ENCODE measurements at places on chromosomes 12 and 14.

DNA sequence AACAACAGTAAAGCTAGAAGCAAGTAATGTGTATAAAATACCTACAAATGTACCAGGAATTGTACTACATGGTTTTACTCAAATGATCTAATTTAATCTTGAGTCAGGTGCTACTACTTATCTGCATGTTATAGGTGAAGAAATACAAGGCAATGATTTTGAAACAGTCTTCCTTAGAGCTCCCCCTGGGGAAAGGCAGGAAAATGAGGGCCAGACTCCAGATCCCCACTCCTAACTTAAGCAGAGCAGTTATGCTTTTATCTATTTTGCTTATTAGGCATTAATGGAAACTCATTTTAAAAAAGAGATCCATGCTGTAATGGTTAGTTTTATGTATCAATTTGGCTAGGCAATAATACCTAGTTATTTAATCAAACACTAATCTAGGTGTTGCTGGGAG is 109.3 kb upstream of the CPSF6 start:
- no peak for DNase-seq

- DNase-seq, result no peak
Measured at GRCh38 chr12:585062-586061, 77.9 kb downstream of the NINJ2 start.

DNA sequence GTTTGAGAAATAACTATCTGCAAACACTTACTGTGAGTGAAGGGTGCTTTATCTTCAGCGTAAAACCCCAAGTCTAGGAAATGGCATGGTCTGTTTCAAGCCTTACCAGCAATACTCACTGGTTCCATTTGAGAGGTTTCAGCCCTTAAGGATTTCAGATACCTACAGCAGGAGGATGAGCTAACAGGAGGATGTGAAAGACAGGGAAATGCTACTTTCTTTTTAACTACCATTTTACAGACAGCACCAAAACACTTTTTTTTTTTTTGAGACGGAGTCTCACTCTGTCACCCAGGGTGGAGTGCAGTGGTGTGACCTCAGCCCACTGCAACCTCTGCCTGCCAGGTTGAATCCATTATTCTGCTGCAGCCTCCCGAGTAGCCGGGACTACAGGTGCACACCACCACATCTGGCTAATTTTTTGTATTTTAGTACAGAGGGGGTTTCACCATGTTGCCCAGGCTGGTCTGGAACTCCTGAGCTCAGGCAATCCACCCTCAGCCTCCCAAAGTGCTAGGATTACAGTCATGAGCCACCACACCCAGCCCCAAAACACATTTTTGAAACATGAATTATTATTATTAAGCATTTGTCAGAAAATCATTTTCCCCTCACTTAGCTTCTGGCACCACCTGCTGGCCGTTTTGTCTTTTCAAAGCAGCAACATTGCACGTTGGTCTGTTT is 4.6 kb downstream of the MTRFR start:
- DNase-seq, result peak; percentile 90

GRCh38 chr12:57011438-57012424 is 4.6 kb downstream of the TAC3 start:
- peak; percentile 79 for DNase-seq

DNA sequence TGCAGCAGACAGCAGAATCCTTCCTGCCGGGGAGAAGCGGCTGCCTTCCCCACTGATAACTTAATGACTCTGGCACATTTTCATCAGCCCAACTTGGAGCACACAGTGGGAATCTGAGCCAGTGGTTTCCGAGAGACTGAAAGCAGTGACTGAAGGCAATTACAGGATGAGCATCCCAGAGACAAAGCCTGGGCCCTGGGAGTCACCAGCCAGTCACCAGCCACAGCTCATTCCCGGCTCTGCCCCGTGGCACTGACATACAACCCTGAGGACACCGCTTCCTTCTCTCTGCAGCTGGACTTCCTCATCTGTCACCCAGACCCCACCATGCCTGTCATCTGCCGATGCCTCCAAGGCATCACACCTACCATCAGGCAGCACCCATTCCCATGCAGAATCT is 192.3 kb downstream of the DPF3 start:
- DNase-seq, result no peak

GRCh38 chr12:129753586-129753985 is 150.2 kb downstream of the TMEM132D start:
- no peak for DNase-seq

DNA sequence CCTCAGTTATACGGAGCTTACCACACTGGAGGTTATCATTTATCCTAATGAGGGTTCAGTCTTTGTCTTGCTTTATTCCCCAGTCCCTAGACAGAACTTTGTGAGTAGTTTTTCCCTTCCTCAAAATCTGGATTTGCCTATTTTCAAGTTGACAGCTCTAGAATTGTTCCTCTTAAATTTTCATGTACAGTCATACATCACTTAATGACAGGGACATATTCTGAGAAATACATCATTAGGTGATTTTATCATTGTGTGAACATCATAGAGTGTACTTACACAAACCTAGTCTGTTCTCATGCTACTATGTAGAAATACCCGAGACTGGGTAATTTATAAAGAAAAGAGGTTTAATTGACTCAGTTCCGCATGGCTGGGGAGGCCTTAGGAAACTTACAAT is 3.1 kb downstream of the PRKAB1 start:
- no peak for DNase-seq

DNA sequence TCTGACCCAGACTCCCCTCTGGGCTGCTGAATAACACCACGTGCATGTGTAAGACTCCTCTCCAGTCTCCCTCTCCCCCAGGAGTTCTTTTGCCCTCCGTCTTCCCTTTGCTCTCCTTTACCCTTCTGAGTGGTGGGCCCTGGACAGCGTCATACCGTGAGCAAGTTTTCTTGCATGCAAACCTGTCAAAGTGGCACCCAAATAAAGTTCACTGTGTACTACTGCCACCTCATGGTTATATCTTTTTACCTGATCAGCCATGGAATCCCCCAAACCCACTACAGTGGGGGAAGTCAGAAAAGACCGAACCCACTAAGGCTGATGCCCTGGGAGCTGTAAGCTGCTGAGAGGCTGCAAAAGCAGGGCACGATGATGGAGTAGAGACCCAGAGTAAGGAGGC is 131.1 kb upstream of the VRK1 start:
- no peak for DNase-seq

GRCh38 chr12:3055704-3056467 is 21.3 kb upstream of the TSPAN9 start:
- DNase-seq, result no peak

GRCh38 chr12:6281081-6281809 is 29.2 kb upstream of the PLEKHG6 start:
- DNase-seq, result no peak

GRCh38 chr12:16187660-16188059 is 89.8 kb downstream of the SLC15A5 start:
- DNase-seq, result no peak

DNA sequence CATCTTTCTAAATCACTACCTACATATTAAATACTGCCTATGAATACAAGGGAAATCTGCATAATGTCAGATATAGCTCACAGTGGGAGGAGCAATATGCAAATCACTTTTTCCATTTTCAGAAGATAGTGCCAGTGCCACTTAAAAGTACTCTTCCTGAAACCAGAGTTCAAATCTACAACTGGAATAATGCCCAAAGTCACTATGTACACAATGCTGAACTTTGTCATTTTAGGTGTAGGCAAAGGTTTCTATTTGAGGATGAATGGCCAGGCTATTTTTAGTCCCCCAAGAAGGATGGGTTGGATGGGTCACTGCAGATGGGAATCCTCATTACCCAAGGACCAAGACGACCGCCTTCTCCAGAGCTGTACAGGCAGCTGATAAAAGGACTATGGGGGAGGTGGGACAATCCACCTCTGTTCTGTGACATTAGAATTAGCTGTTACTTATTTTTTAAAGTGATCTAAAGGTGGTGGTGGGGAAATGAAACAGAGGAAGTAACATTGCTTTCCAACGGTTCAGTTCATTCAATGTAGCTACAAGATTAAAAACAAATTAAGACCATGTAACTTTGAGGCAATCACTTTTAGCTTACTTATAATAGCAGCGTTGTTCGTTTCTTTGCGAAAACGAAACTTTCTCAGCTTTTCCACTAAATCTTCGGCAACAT is 5.6 kb downstream of the GMFB start:
- DNase-seq, result no peak

- peak; percentile 74 for DNase-seq
Measured at GRCh38 chr14:53144244-53144643, 8.9 kb downstream of the DDHD1 start.

DNA sequence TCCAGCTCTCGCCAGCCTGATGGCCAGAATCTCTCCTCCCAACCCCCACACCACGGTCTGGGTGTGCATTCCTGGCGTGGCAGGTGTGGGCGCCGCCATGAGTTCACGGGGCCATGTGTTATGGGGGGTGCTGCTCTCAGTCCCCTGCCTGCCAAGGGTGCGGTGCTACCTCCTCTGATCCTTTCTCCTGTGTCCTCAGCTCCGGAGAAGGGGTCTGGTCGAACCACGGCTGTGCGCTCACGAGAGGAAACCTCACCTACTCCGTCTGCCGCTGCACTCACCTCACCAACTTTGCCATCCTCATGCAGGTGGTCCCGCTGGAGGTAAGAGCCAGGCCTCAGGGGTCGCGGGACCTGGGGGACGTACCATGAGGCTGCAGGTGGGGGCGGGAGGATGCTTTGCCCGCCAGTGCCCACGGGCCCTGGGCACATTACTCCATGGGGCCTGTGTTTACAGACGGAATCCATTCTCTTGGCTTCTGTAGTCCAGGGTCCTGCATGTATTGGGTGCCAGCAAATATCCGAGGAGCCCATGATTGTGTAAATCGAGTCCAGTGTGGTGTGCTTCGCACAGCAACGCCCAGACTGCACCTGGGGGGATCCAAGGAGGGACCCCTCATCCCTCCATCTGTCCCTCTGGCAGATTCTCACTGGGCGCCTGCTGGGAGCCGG is 130.8 kb downstream of the ADGRD1 start:
- no peak for DNase-seq

DNA sequence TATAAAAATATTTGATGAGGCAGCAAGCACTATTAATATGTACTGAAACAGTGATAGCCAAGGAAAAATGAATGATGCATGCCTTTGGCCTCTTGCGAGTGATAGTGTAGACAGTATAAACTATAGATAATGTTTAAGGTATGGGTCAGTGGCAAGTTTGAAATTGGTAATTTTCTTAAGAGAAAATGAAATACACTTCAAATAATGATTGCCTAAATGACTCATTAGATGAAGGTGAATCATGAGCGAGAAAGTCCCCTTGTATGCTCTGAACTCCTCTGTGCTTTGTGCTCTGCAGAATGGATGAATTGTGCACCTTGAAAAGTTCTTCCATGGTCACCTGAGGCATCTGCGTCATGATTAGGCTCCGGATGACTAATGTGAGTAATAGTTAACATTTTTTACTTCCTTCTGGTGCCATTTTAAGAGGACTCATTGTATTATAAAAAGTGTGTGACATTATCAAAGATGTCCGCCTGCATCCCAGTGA is 84.9 kb upstream of the RTL1 start:
- DNase-seq, result no peak

DNA sequence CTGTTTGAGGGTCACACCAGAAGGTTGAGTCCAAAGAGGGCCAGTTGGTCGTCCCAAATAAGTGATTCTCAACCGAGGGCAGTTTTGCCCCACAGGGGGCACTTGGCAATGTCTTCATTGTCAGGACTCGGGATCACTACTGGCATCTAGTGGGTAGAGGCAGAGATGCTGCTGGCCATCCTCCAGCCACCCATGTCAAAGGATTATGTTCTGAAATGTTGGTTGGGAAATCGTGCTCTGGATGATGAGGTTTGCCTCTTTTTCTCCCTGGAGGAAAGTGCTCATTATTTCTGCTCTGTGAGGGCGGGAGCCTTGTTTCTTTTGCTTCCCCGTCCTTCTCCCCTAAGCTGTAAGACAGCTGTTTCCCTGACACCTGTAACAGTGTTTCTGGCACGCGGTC is 3.6 kb downstream of the ZNF839 start:
- peak; percentile 68 for DNase-seq

DNA sequence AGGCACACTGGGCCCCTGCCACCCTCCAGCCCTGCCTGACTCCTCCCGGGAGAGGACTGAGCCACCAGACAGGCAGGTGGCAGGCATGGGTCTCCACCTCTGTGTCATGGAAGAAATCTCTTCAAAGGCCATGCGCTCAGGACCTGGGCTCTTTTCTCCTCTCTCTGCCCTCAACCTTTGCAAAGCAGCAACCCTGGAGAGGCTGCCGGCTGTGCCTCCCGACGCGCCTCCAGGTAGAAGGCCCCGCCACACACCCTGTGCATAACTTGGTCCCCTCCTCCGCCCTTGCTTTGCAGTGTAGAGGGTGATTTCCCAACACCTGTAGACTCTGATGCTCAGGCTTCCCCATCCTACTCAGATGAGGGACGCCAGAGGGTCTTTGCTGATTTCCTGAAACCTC is 28.2 kb upstream of the TMEM179 start:
- no peak for DNase-seq

DNA sequence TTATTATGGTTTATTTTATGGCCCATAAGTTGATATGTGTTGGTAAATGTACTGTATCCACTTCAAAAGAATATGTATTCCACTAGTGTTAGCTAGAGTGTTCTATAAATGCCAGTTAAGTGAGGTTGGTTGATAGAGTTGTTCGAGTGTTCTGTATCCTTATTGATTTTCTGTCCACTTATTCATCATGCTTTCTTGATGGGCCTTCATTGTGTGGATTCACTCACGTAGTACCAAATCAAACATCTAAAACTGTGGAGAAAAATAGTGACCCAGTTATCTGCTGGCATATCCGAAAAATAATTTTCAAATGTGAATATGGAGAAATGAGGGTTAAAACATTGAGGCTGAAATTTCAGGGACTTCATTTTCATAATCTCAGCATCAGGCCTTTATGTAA is 230.4 kb downstream of the TRHDE start:
- no peak for DNase-seq

DNA sequence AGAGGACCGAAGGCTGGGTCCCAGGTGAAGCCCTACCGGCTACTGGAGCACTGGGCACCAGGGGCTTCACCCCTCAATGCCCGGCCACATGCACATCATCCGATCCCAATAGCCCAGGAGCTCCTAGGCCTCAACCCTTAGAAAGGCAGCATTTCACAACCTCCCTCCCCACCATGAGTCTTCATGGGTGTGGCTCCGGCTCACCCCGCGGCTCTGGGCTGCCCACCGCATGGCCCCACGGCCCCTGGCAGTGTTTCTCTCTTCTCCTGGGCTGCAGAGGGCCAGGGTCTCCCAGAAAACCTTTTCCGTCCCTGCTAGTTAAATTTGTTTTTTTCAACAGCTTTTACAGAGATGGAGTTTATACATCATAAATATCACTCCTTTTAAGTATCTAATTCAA is 28.6 kb upstream of the DLK1 start:
- no peak for DNase-seq

DNA sequence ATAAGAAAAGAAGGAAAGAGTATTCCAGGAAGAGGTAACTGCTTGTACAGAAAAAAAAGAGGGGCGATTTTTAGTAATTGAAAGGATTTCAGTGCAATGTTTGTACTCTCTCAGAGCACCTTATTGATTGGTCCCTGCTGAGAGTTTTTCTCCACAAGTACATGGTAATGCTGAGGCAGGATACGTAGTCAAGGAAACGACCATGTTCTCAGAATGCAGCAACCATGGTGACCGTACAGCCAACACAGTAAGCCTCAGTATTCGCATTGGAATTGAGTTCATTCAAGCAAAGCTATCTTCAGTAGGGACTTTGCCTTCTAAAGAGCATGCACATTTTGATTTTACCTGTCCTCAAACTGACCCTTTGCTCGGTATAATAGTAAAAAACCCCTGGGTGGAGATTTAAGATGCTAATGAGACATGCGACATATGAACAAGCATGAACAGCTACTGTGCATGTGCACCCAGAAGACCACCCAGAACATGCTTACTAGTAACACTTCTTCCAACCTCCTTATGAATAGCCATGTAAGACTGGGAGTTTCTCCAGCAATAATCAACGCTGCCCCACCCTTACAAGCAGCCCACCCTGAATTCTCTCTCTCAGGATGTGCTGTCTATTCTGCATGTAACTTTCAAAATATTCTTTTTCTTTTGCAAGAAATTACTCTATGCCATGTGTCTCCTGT is 6.2 kb upstream of the SLC41A2 start:
- no peak for DNase-seq
